Activated naive CD8-positive, alpha-beta T cell treated with anti-CD3 and anti-CD28 coated beads, Interleukin-2, amount 10 ng/mL, durations not matched to agents 7 days and 5 days (primary cell): ENCODE measurements at places on chromosomes 3 and 15.

GRCh38 chr3:106534206-106534605 is 665.4 kb upstream of the CBLB start:
- peak; percentile 43 for DNase-seq

DNA sequence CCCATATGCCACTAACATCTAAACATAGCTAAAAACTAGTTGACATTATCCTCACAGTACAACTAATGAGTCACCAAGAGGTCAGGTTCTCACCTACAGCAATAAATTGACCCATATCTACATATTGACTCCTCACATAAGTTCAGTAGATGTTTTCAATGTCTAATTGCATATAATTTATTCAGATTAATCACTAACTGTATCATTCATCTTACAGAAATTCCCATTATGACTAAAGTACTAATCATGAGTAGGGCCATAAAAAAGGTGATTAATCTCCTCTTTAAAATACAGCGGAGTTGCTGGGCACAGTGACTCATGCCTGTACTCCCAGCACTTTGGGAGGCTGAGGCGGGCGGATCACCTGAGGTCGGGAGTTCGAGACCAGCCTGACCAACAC is 82.4 kb upstream of the ST3GAL6 start:
- no peak for DNase-seq

DNA sequence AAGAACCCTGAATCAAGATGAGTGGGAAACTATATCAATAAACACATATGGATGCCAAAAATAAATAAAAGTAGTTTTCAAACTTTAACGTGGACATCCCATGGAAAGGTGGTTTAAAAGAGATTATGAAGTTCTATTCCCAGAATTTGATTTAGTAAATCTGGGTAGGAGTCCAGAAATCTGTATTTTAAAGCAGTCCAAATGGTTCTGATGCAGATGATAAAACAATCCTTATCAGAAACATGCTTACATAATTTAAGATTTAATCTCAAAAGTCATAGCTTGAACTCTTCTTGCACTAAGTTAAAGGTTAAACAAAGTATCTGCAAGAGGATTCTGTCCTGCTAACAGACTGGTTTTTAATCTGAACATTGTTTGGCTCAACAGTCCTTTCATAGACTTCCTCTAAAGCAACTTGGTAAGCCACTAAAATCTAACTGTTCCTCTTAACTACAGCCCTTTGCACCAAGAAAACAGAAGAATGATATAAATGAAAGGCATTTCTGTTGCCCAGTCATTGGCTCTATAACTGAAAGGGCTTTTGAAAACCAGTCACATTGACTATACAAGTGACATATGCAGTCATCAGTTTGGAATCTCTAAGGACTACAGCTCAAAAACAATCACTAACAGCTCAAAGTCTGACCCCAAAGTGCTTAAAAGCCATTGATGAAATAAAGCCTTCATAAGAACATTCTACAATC is 23.4 kb upstream of the MAP4 start:
- no peak for DNase-seq

GRCh38 chr3:110070161-110070916 is 733.0 kb upstream of the DPPA4 start:
- no peak for DNase-seq

- no peak for DNase-seq
Observed at GRCh38 chr3:87002346-87002745, 11.4 kb upstream of the VGLL3 start.

DNA sequence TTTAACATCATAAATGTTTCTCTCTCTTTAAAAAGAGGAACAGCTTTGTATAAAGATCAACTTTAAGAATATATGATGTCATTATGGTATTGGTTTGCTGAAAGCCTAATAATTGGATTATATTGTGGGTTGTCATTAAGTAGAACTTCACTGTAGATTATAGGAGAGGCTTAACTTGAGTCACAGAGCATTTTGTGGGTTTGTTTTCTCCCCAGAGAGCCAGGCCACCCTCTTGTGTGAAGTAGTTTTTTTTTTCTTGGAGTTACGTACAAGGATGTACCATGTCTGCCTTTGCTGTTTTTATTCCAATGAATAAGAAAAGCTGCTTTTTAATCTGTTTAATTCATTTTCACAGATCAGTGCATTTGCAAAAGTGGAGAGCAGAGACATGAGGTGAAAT is 354.8 kb upstream of the TBL1XR1 start:
- no peak for DNase-seq
